ENCODE measurements at places on chromosomes 3 and 15.

DNA sequence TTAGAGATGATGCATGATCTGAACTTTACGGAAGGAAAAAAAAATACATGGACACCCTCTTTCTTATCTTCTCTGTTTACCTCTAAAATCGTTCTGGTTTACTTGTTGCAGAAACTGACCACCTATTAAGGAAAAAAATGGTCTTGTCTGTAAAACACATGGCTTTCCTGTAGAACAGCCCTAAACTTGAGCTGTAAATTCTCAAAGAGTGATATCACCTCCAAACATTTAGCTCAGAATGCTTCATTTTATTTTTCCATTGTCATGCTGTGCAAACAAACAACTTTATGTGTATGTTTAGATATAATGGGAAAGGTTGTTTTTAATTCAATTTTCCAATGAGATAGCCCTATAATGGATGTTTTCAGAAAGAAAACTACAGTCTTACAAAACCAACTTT is 237.4 kb upstream of the NR2F2 start:
- no peak for DNase-seq

DNA sequence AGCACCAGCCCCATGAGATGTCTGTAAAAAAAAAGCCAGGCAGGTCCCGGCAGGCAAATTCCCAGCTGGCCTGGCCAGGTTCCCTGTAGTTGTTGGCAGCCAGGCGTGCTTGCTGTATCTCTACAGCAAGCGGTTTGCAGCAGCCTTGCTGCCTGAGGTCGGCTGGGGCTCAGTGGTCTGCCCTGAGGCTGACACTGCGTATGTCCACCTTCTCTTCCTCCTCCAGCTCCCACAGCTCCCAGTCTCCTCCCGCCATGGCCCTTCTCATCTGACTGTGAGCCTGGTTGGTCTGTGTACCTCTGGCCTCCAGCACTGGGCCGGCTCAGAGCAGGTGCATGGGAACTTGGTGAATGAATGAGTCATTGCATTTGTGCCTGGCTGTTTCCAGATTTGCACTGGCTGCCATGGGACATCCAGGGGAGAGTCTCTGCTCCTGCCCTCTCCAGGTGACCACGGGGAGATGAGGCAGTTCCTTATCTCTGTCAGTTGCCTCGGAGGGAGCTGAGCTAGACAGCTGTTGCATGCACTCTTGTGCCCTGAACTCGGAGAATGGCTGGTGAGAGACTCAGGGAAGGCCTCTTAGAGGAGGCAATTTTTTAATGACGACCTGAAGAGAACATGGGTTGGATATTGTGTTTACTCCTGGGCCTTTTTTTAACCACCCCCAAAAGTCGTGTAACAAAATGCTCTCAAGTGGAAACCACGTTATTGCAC is 43.0 kb downstream of the SPSB4 start:
- no peak for DNase-seq

GRCh38 chr3:89859757-89860156 is 752.3 kb downstream of the EPHA3 start:
- DNase-seq, result no peak

GRCh38 chr3:29516164-29516563 is 235.3 kb downstream of the RBMS3 start:
- no peak for DNase-seq

DNA sequence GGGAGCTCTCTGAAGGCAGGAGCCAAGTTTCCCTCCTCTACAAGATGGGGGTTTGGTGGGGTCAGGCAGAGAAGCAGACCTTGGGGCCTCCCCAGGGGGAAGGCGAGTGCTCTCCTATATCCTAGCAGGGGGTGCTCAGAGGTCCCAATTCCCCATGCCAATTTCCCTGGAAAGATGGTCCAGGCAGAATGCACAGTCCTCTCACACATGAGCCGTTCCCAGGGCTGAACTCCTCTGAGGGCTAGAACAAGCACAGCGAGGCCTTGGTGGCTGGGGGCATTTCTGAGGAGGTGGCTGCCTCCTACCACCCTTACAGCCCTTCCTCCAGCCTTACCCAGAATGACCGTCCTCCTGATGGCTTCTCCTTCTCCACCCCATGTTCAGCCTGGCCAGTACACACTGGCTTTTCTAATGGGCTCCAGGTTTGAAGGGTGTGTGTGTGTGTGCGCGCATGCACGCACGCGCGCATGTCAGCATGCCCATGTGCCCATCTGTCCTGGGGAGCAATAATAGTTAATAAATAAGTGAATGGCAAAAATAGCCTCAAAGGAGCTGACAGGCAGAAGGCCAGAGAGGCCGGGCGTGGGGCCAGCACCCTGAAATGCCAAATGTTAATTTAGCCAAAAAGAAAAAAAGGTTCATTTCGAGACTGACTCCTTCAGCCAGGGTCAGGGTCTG is 24.4 kb downstream of the ADCY5 start:
- DNase-seq, result no peak

- DNase-seq, result no peak
Measured at GRCh38 chr15:74268020-74268419, 31.9 kb downstream of the CCDC33 start.

- DNase-seq, result no peak
Measured at GRCh38 chr3:53829605-53830004, 16.6 kb downstream of the CHDH start.

DNA sequence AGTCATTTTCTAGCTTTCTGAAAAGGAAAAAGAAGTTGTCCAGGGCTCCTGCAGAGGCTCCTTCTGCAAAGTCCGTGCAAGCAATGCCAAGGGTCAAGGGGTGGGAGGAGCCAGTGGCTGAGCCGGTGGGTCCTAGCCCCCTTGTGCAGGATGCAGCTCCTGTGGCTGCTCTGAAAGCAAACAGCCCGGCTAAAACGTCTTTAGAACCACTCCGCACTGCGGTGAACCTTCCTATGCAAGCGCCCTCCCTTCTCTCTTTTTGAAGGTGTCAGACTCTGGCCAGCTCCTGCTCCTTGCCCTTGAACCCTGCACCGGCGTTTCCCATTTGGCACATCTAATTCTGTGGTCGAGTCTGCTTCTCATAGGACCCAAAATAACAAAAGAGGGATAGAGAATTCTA is 183.1 kb downstream of the UACA start:
- no peak for DNase-seq

DNA sequence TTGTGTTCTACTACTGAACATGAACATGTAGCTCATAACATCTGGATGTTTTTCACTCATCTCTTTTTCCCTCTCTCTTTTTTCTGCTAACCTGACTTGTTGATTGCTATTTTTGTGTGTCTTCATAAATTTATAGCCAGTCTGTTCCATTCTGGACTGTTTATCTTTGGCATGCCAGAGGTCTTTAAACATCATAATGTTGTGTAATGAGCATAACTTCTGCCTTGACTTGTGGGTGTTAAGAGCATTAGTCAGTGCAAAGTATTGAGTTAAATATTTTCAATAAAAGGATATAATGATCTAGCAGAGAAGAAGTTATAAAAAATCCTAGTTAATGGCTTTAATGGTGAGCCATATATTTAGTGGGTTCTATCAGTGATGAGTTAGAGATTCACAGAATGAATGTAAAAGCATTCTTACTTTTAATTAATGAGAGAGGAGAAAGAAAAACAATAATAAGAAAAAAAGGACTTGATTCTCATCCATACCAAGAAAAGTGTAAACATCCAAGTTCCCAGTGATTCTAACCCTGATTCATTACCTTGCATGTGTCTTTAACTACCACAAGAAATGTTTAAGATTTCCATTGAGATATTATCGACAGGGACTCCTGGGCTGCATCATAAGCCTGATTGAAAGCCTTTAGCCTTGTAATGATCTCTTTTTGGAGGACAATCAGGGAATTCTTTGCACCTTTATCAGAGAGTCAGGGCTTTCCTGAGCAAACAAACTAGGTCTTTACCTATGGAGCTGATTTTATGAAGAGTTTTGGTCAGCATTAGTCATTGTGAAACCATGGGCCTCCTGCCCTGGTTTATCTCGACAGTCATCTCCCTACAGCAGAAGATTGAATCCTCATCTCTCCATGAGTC is 22.9 kb downstream of the MITF start:
- DNase-seq, result no peak

- no peak for DNase-seq
Measured at GRCh38 chr15:98123297-98123696, 162.8 kb downstream of the ARRDC4 start.

DNA sequence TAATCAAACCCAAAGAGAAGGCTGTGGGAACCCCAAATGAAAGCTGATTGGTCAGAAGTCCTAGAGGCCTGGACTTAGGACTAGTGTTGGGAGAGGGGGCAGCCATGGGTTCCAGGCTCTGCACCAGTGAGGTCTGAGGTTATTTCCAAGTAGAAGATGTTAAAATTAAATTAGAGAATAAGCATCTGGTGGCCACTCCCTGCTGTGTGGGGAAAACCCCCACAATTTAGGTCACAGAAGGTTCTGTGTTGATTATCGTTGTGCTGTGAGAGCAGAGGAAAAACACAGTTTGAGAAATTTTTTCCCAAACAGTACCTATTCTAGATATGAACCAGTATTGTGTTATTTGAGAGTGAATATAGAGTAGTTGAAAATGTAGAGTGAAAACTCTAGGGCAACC is 53.9 kb upstream of the NSMCE3 start:
- DNase-seq, result no peak

GRCh38 chr3:109225516-109225915 is 89.0 kb downstream of the C3orf85 start:
- DNase-seq, result no peak

- DNase-seq, result no peak
Measured at GRCh38 chr15:52857471-52857870, 67.3 kb upstream of the ONECUT1 start.

GRCh38 chr15:72169921-72170611 is 27.5 kb downstream of the GRAMD2A start:
- no peak for DNase-seq

DNA sequence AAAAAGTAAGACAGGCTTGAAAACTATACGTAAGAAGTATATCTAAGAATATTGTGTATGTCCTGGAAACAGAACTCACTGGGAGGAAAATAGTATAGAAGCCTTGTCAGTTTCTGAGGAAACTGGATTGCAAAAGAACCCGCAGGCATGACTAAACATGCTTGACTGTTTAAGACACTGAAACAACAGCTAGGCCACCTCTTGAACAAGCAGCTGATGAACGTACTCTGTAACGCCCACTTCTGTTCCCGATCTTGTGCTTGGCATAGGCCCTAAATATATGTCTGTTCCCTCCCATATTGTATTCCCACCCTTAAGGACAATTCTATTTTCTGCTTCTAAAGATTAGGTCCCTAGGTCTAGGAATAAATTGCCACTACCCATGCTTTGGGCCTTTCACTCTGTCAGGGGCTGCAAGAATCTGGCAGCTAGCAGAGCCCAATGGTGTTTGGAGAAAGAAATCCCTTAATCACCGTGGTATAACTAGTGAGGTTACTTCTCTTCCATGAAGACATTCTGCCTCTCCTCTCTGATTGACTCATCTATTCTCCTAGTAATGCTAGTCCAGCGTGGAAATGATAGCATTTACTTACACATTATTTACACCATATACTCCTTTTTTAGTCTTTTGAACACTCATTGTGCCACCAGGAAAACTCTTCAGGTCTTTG is 46.2 kb downstream of the CD200 start:
- no peak for DNase-seq

DNA sequence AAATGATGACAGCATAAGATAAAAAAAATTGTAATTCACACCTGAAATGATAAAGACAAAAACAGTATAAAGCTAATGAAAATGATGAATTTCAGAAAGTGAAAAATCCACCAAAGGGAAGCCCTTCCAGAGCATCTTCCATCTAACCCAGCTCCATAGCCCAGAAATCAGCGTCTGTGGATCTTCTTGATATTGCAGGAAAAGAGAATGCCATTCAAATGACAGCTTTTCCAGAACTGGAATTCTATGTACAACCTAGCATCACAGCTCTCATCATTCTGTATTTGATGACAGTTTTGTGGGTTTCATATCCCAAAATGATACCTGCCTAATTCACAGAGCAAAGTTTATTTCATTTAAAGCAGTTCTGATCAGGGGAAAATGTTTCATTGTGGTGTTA is 267.3 kb downstream of the FHIT start:
- no peak for DNase-seq

DNA sequence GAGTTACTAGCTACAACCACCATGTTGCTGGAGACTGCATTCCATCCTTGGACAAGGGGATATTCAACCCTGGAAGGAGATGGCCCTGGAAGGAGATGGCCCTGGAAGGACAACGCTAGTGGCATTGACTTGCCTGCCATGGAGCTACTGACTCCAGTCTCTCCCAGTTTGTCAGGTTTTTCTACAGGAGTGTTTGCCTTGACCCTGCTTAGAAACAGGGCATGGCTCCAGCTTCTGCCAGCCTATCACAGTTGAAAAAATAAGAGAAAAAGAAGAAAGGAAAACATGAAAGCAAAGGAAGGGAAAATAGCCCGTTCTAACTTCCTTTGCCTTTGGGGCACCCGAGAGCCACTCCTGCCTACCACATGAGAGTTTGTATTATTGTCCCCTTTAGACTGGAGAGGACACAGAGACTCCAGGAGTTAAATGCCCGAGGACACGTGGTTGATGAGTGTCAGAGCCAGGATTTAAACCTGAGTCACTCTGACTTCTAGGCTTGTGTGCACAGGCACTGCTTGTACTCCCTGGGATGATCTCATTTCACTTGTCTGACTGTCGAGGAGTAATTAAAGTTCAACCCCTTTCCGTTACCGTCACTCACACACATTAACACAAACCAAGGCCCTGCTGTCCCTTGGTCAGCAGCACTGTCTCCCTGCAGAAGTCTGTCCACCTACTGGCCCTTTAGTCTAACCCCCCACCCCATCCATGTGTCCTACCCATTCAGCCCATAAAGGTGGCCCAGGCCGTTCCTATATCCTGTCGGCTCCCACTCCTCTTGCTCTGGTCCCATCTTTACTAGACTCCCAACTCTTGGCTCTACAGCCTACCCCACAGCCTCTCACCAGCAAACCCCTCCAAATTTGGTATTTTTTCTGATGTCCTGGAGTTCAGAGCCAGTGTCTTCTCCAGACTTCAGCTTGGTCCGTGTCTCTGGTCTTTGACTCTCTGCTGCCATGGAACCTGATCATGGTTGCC is 46.1 kb downstream of the C2CD4A start:
- no peak for DNase-seq

- no peak for DNase-seq
Measured at GRCh38 chr3:138467931-138468330, 33.5 kb downstream of the ESYT3 start.

GRCh38 chr15:74167891-74168331 is 5.6 kb upstream of the ISLR start:
- DNase-seq, result no peak

GRCh38 chr3:44954962-44955361 is 21.0 kb downstream of the ZDHHC3 start:
- DNase-seq, result no peak

- DNase-seq, result no peak
Measured at GRCh38 chr3:103862415-103862814, 1427.6 kb downstream of the ZPLD1 start.

DNA sequence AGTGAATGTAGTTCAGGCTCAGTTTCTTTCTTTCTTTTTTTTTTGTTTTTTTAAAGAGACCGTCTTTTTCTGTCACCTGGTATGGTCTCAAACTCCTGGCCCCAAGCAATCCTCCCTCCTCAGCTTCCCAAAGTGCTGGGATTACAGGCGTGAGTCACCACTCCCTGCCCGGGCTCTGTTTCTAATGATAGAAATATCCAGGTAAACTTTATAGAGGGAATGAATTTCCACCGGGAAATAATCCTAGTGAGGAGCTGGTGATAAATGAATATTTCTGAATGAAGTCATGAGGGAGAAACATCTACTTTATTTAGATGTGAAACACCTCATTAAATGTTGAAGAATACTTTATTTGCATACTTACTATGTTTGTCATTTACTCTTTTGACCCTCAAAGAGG is 7.2 kb downstream of the RNF13 start:
- no peak for DNase-seq
